CD8-positive, alpha-beta memory T cell (primary cell): ENCODE measurements at places on chromosomes 2 and 18. TPM values are rescaled to one million over a fixed set of nuclear protein-coding genes. Genes with fewer than 3 reads are reported as not detected.

- no peak overlapping the region for H3K27ac ChIP-seq
- H3K4me3 ChIP-seq = no peak overlapping the region
- H3K36me3 ChIP-seq = no peaks in the 10 kb centered on the region
These were observed 148.3 kb downstream of the GCA start for GRCh38 chr2:162492225-162492624.

GRCh38 chr2:191691016-191691735, 13.2 kb downstream of the NABP1 start:
- H3K27me3 ChIP-seq = no peaks in the 10 kb centered on the region
- DNase-seq = no peak
- no peak overlapping the region for H3K27ac ChIP-seq
- H3K36me3 ChIP-seq = peaks cover 14% of the 10 kb centered on the region
- H3K4me3 ChIP-seq = no peak overlapping the region

- DNase-seq = no peak
- H3K27me3 ChIP-seq = no peaks in the 10 kb centered on the region
- no peaks in the 10 kb centered on the region for H3K4me1 ChIP-seq
These were observed 329.8 kb downstream of the PTPRM start for GRCh38 chr18:7896805-7897518.

DNA sequence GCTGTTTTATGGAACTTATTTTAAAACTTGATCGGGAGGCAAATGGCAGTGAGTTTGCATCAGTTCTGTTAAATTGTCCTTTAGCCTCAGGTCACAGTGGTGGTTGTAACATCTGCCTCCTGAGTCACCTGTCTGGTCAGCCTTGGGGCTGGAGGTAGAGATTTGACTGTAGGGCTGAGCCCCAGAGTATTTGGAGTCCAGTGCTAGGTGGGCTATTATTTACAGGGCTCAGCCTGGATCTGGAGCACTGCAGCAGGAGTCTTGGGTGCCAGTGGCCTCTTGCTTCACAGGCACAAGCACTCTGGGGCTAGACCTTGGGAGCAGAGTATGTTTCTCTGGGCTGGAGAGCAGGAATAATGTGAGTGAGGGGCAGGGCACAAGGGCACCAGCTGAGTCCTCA, 32.8 kb downstream of the TCF7L1 start:
- no peak overlapping the region for H3K27ac ChIP-seq
- H3K36me3 ChIP-seq = no peaks in the 10 kb centered on the region
- DNase-seq = no peak

GRCh38 chr2:137865954-137866540, 98.2 kb upstream of the HNMT start:
- peaks cover 4% of the 10 kb centered on the region for H3K27me3 ChIP-seq
- no peak overlapping the region for H3K27ac ChIP-seq
- H3K4me1 ChIP-seq = no peaks in the 10 kb centered on the region
- DNase-seq = peak; percentile 49

DNA sequence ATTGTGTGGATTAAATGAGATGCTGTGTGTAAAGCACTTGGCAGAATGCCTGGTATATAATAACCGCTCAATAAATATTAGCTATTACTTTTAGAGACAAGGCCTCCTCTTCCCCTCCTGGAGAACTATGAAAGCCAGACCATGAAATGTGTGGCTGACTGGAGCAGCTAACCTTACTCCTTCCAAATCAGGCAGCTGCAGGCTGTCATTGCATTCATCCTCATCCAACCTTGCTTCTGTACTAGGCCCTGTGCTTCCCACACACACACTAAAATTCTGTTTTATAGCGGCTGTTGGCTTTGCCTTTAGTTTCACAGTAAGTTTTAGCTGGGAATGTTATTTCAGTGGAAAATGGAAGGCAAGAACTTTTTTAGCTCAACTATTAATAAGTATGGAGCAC, 10.2 kb upstream of the SP9 start:
- H3K4me3 ChIP-seq = no peak overlapping the region
- peaks cover 51% of the 10 kb centered on the region for H3K27me3 ChIP-seq
- no peak for DNase-seq
- H3K4me1 ChIP-seq = peaks cover 21% of the 10 kb centered on the region
- H3K36me3 ChIP-seq = no peaks in the 10 kb centered on the region

DNA sequence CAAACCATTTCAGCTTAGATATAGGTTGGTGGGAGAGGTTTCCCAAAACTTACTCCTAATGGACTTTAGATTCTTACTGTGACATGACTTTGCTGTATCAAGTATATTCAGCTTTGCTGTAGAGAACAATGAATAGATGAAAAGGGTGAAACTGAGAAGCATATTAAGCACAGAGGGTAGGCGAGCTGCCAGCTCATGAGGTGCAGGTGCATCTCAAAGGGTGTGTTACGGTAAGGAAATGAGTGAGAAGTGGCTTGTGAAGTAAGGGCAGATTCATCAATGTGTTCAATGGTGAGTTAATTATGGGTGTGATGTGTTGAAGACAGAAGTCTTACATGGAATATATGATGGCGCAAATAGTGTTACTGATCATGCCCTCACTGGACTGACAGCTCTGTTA, 49.3 kb downstream of the CD8B2 start:
- peaks cover under 1% of the 10 kb centered on the region for H3K27me3 ChIP-seq
- no peak overlapping the region for H3K27ac ChIP-seq
- no peak for DNase-seq
- no peak overlapping the region for H3K4me3 ChIP-seq
- H3K36me3 ChIP-seq = no peaks in the 10 kb centered on the region
- no peaks in the 10 kb centered on the region for H3K4me1 ChIP-seq

GRCh38 chr2:132374551-132374950, 42.1 kb upstream of the GPR39 start:
- DNase-seq = no peak
- H3K4me3 ChIP-seq = no peak overlapping the region
- H3K27ac ChIP-seq = no peak overlapping the region
- H3K27me3 ChIP-seq = no peaks in the 10 kb centered on the region

The PID1 gene
- polyA plus RNA-seq = not detected

The RNF144A gene
- polyA plus RNA-seq = 8.3 TPM

The ITPRIPL1 gene
- 17.5 TPM for polyA plus RNA-seq
